ENCODE measurements at places on chromosomes 16 and 17. TPM values are rescaled to one million over a fixed set of nuclear protein-coding genes. Genes with fewer than 3 reads are reported as not detected.

- DNase-seq, result no peak
- peaks cover 19% of the 10 kb centered on the region for H3K4me1 ChIP-seq
- no peaks in the 10 kb centered on the region for H3K27me3 ChIP-seq
- no peaks in the 10 kb centered on the region for H3K36me3 ChIP-seq
- H3K27ac ChIP-seq, result no peak overlapping the region
Measured at GRCh38 chr16:74736531-74737157, 36.0 kb upstream of the MLKL start.

Gene RAB11FIP4
- 4.4 TPM for total RNA-seq

GRCh38 chr16:13120557-13120956 is 219.2 kb downstream of the SHISA9 start:
- no peak for DNase-seq
- no peaks in the 10 kb centered on the region for H3K36me3 ChIP-seq
- H3K4me3 ChIP-seq, result no peak overlapping the region
- no peaks in the 10 kb centered on the region for H3K4me1 ChIP-seq

Gene RPRML
- not detected for total RNA-seq

- DNase-seq, result no peak
- no peak overlapping the region for H3K4me3 ChIP-seq
- H3K36me3 ChIP-seq, result no peaks in the 10 kb centered on the region
- H3K27ac ChIP-seq, result no peak overlapping the region
- H3K27me3 ChIP-seq, result no peaks in the 10 kb centered on the region
Measured at GRCh38 chr16:47571049-47571448, 109.9 kb downstream of the PHKB start.

DNA sequence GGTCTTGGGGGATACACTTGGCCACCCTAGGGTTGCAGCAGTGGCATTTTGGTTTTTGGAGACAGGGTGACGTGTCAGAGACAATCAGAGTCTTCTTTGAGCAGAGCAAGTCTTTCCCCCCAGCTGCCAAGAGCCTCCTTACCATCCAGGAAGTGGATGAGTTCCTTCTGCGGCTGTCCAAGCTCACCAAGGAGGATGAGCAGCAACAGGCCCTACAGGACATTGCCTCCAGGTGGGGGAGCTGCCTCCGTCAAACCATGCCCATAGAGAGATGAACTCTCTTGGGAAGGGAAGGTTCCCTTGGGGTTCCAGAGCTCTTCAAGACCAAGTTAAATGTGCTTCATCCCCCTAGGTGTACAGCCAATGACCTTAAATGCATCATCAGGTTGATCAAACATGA is 11.3 kb downstream of the LIG3 start:
- peaks cover 33% of the 10 kb centered on the region for H3K36me3 ChIP-seq
- no peaks in the 10 kb centered on the region for H3K27me3 ChIP-seq
- H3K4me1 ChIP-seq, result no peaks in the 10 kb centered on the region
- no peak for DNase-seq
- H3K27ac ChIP-seq, result no peak overlapping the region

Gene C17orf107
- 3.9 TPM for total RNA-seq

Gene HAP1
- total RNA-seq, result 0.52 TPM

Gene CCL1
- total RNA-seq, result not detected

GRCh38 chr16:54648575-54648974 is 282.1 kb upstream of the IRX5 start:
- no peak overlapping the region for H3K4me3 ChIP-seq
- H3K4me1 ChIP-seq, result peaks cover 7% of the 10 kb centered on the region
- no peaks in the 10 kb centered on the region for H3K36me3 ChIP-seq
- H3K27ac ChIP-seq, result no peak overlapping the region
- H3K27me3 ChIP-seq, result no peaks in the 10 kb centered on the region
- peak; percentile 12 for DNase-seq

- H3K27ac ChIP-seq, result peak overlapping the region; percentile 34
- no peak overlapping the region for H3K4me3 ChIP-seq
- no peaks in the 10 kb centered on the region for H3K36me3 ChIP-seq
- H3K27me3 ChIP-seq, result no peaks in the 10 kb centered on the region
- H3K4me1 ChIP-seq, result peaks cover 29% of the 10 kb centered on the region
Measured at GRCh38 chr17:82866590-82867191, 26.9 kb upstream of the ZNF750 start.

- H3K36me3 ChIP-seq, result no peaks in the 10 kb centered on the region
- no peaks in the 10 kb centered on the region for H3K4me1 ChIP-seq
- no peak overlapping the region for H3K4me3 ChIP-seq
- H3K27me3 ChIP-seq, result no peaks in the 10 kb centered on the region
- DNase-seq, result peak; percentile 4
Measured at GRCh38 chr16:19291475-19291874, 5.9 kb downstream of the CLEC19A start.

- DNase-seq, result no peak
- no peak overlapping the region for H3K27ac ChIP-seq
- H3K27me3 ChIP-seq, result no peaks in the 10 kb centered on the region
- H3K4me3 ChIP-seq, result no peak overlapping the region
- no peaks in the 10 kb centered on the region for H3K4me1 ChIP-seq
- no peaks in the 10 kb centered on the region for H3K36me3 ChIP-seq
Measured at GRCh38 chr17:67865438-67865837, 40.1 kb downstream of the BPTF start.

Gene KRT12
- not detected for total RNA-seq

Gene MAP2K6
- total RNA-seq, result 8.8 TPM

- H3K27ac ChIP-seq, result no peak overlapping the region
- DNase-seq, result peak; percentile 79
Measured at GRCh38 chr17:30363715-30364202, 15.0 kb upstream of the CPD start.

Gene CACNG5
- total RNA-seq, result not detected

Gene PPY
- total RNA-seq, result not detected

GRCh38 chr16:57815987-57816745 is 13.9 kb upstream of the KIFC3 start:
- peak overlapping the region; percentile 72 for H3K27ac ChIP-seq
- no peak overlapping the region for H3K4me3 ChIP-seq

Gene ACSM2A
- 0.14 TPM for total RNA-seq

Gene RAMP2
- total RNA-seq, result 6.1 TPM

DNA sequence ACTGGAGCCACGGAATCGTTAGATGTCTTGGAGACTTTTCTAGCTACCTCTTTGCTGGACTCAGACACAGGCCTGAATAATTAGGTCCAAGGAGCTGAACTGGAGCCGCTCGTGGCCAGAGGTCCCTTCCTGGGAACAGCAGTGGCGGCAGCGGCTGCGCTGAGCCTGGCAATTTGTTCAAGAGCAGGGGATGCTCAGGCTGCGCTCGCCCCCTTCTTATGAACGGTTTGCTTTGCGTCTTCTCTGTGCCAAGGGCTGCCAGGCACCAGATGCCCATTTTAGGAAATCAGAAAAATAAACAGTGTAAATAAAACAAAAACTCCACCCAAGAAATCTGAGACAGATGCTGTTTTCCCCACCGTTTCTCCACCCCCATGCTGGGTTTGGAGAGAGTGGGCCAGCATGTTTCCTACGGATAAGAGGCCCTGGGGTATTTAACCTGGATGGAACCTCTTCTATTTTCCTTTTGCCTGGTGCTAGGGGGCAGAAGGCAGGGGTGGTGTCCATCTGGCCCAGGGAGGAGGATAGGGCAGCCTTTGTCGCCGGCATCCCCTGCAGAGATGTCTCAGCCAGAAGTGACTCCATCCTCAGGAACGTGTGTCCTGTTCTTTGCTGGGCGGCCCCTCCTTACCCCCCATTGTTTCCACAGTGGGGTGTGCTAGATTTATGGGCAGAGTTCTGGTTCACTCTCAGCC is 163.4 kb downstream of the SEC14L1 start:
- H3K4me3 ChIP-seq, result no peak overlapping the region
- DNase-seq, result no peak
- peak overlapping the region; percentile 66 for H3K27ac ChIP-seq
- no peaks in the 10 kb centered on the region for H3K36me3 ChIP-seq
- H3K27me3 ChIP-seq, result no peaks in the 10 kb centered on the region
- H3K4me1 ChIP-seq, result peaks cover 43% of the 10 kb centered on the region

Gene HOXB9
- total RNA-seq, result 0.10 TPM

Gene SDR42E1
- total RNA-seq, result not detected
